ENCODE measurements at places on chromosomes 12 and 14. TPM values are rescaled to one million over a fixed set of nuclear protein-coding genes. Genes with fewer than 3 reads are reported as not detected.

DLK1 gene
- 0.17 TPM for polyA plus RNA-seq

DNA sequence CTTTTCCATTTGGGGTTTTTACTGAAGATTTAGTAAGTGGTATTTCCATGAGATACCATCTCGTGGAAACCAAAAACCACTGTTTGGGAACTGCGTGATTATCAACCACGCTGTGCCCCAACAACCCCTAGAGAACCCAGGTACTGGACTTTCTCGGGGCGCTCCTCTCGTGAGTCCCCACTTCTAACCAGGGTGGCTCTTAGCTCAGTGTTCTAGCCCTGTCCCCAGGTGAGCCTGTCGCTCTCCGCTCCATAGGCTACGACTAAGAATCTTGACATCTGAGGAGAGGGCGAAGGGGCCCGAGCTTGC, 686 bp downstream of the MCRS1 start:
- DNase-seq: no peak

- DNase-seq: no peak
Measured at GRCh38 chr14:33611405-33612196, 339.3 kb downstream of the EGLN3 start.

- DNase-seq: no peak
Measured at GRCh38 chr14:100629696-100630095, 42.5 kb upstream of the BEGAIN start.

TMPRSS12 gene
- not detected for polyA plus RNA-seq

DNA sequence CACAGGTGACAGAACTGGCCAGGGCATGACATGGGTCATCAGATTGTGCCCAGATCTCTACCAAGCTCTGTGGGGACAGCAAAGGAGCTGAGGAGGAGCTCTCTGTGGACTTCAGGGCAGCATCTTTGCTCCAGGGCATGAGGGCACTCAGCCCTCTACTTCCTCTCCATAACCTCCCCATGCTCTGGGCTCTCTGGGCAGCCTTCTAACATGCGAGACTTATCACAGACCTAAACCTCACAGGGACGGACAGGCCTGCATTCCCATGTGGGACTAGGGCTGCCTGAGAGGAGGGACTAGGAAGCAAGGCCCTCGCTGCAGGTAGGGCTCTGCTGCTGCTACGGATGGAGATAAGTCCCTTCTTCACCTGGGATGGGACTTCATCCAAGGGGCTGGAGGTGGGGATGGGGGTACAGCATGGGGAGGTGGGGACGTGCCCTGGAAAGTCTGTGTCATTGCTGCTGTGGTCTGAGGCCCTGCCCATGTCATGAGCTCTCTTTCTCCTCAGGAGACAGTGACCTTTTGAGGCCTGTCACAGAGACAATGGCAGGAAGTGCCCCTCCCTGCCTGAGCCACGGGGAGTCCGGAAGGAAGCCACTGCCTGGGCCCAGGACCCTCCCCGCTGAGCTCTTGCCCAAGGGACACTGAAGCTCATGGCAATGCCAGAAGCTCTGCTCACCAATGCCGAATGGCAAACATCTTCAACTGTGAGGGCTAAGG, 44.1 kb downstream of the PITPNM2 start:
- DNase-seq: peak; percentile 83

DNA sequence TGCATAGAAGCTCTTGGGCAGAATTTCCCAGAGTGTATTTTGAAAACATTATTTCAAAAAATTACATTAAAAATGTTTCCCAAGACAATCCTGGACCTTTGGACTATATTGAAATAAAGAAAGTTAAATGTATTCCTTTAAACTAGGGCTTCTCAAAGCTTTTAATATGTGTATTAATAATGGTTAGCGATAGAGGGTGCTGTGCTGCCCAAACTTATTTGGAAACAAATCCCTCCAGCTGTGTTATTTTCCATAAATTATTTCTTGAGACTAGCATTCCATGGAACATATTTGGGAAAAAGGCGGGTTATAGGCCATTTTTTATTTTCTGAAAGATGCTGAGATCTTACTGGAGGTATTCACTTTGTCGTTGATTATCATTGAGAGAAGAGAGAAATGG, 397.8 kb upstream of the MIS18BP1 start:
- no peak for DNase-seq

GRCh38 chr12:13592063-13592942, 389.1 kb downstream of the GRIN2B start:
- DNase-seq: no peak

DNA sequence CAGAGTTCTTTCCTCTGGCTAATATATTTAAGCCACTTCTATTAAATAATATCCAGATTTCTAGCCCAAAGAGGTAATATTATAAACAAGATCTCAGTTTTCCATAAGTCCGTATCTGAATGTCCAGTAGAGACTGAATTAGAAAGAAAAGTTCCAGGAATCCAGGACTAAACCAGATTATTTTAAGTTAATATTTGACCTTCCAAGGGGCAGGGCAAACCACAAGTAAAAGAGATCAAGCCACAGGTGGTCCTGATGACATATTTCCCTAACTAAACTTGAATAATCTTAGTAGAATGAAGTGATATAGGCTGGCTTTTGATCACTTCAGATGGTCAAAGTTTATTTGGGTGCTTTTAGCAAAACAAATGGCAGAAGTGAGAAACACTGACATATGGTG, 43.3 kb upstream of the E2F7 start:
- DNase-seq: no peak

GRCh38 chr12:23083267-23083666, 458.3 kb downstream of the ETNK1 start:
- DNase-seq: no peak

DNA sequence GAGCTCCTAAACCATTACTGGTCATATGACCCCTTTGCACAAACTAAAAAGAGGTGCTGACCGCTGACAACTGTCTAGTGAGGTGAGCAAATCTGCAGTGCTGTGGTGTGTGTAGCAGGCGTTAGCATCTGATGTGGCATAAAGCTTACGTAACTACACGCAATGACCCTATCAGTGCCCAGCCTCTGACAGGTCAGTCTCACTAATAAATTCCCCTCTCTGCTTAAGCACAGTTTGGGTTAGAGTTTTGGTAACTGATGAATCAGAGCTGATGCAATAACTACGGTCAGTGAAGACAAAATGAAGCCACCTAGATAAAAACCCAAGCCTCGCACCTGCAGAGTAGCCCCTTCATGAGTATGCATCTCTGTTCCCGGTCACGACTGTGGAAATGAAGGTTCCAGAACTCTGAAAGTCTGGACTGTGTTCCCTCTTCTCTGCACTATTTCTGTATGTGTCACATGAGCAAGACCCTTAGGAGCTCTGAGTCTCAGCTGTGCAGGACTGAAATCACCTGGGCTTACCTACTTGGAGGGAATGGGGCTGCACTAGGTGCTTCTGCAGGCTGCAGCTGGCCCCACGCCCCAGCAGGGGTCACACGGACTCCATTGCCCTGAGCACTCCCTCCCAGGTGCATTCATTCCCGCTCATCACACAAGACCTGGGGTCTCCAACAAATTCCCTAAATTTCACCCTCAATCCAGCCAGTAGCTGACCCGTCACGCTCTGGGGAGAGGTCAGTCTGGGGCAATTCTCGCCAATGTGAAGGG, 54.4 kb downstream of the RIMBP2 start:
- no peak for DNase-seq

ETFBKMT gene
- 6.0 TPM for polyA plus RNA-seq

FGF6 gene
- not detected for polyA plus RNA-seq

GRCh38 chr14:34424488-34424887, 37.6 kb downstream of the SPTSSA start:
- DNase-seq: no peak

KLRC2 gene
- polyA plus RNA-seq: not detected

DNA sequence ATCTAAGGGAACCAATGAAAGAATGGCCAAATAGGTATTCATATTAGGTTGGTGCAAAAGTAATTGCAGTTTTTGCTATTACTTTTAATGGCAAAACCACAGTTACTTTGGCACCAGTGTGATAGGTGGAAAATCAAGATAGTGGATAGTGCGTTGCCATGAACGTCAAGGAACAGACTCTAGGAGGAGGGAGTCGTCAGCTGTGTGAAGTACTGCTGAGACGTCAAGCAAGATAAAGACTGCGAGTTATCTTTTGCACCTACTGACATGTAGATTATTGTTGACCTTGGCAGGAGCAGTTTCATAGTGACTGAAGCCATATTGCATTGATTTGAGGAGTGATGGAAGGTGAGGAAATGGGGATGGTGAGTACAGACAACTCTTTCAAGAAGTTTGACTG, 8.3 kb downstream of the YLPM1 start:
- no peak for DNase-seq

- no peak for DNase-seq
Measured at GRCh38 chr12:60487284-60487683, 891.5 kb downstream of the SLC16A7 start.

DNA sequence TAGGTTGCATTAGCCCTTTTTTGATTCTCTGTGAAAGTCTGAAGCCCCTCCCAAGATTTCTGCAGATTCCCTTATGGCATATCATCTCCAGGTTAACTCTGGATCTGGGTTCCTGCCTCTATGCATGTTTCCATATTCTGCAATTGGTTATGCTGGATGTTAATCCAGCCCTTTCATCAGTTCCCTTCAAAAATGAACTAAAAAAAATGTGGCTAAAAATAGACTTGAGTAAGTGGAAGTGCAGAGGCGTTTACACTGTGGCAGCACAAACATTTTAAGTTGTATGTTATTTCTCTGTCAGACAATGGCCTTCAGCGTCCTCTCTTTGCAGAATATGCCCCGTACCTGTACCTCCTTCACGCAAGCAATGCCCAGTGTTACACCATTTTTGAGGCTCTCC, 11.4 kb downstream of the MGST1 start:
- no peak for DNase-seq

GRCh38 chr14:61140271-61140670, 140.9 kb downstream of the TMEM30B start:
- no peak for DNase-seq

DNA sequence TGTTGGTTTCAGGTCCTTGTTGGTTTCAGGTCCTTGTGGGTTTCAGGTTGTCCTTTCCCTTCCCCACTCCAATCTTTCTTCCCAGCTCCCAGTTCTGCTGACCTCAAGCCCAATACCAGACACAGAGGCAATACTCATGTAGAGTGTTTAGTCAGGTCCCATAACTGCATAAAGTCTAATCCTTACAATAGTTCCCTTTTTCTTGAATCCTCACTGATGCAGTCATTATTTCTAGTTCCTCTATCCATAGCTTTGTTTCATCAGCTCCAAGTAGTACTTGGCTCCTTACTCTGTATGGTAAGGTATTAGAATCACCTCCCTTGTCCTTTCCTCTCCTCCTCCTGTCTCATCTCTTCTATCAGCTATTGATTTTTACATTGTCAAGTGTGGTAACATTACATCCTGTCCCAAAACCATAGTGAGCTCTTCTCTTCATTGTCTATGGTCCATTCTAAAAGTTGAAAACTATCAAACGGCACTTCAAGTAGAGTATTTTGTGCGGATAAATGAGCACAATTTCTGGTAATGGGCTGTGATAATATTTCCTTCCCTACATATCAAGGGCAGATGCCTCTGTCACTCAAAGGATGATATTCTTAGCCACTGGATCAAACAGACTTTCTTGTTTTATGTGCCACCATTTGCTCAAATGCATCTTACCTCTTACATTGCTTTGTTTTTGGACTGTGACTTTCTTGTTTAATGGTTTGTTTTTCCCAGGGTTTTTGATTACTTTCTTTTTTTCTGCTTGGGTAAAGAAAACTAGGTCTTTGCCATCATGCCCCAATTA, 57.2 kb upstream of the JDP2 start:
- no peak for DNase-seq

FIGNL2 gene
- polyA plus RNA-seq: 3.1 TPM

ZDHHC22 gene
- polyA plus RNA-seq: not detected

OR4K5 gene
- polyA plus RNA-seq: not detected

CS gene
- 105 TPM for polyA plus RNA-seq

DNA sequence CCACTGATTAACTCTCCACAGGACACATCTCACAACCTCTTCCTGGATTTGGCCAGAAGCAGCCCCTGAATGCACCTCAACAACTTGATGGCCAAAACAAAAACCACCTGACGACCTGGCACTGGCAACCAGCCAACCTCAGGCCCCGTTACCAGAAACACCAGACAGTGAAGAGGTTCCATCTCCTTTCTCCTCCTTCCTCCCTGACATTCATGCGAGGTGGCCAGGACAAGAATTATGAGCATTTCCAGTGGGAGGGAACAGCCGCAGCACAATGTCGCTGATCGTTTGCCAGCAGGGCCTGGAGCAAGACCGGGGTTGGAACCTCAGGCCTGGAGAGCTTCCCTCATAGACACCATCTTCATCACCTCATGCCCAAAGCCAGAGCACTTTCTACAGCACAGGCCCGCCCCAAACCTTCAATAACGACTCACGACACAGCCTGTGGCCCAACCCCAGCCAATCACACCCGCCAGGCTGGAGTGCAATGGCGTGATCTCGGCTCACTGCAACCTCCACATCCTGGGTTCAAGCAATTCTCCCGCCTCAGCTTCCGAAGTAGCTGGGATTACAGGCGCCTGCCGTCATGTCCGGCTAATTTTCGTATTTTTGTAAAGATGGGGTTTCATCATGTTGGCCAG, 48.7 kb downstream of the CCDC88C start:
- DNase-seq: no peak

GRCh38 chr12:119440803-119441360, 106.4 kb downstream of the CCDC60 start:
- DNase-seq: no peak

DNA sequence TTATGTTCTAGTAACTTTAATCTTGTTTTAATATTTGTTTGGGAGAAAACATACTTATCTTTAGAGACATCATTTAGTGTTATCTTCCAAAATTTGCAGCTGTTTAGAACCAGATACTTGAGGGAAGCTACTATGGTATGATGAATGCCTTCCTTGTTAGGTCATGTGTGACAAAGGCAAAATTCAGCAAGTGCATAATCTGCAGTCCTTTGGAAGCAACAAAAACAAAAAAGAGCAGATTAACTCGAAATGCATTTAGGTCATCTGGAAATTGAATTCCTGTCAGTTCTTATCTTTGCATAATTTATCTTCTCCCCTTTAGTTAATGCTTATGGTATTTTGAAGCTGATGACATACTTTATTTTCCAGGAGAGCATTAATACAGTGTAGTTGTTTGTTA, 3.5 kb downstream of the FBXO34 start:
- DNase-seq: peak; percentile 25

DNA sequence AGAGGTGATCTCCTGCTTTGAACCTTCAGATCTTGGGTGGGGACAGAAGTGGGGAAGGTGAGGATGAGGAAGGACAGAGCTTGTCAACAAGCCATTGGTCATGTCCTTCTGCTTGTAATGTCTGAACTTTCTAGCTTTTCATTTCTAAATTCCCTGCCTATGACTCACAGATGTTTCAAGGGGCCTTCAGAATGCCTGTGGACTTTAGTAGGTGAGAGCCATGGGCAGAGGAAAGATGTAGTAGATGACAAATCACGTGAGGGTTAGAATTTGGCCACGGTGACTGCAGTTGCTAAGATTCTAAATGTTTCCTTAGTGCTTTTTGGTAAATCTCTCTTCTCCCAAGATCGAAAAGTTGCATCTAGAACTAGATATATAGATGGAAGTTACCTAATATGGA, 18.7 kb upstream of the CREBL2 start:
- no peak for DNase-seq

SALL2 gene
- 5.5 TPM for polyA plus RNA-seq

CBLN3 gene
- polyA plus RNA-seq: 2.6 TPM

DNA sequence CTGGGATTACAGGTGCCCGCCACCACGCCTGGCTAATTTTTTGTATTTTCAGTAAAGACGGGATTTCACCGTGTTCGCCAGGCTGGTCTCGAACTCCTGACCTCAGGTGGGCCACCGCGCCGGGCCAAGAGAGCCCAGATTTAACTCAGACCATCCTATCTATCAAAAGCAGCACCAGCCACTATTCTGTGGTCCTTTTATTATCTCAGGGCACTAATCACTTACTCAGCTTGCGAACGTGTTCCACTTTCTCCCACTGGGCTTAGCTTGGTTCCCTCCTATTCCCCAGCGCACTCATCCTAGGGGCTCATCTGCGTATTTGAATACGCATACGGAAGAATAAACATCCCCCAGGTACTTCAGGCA, 16.2 kb upstream of the AACS start:
- no peak for DNase-seq
